Non-pigmented ciliary epithelial cell (primary cell): ENCODE measurements at places on chromosomes 1 and 21.

DNA sequence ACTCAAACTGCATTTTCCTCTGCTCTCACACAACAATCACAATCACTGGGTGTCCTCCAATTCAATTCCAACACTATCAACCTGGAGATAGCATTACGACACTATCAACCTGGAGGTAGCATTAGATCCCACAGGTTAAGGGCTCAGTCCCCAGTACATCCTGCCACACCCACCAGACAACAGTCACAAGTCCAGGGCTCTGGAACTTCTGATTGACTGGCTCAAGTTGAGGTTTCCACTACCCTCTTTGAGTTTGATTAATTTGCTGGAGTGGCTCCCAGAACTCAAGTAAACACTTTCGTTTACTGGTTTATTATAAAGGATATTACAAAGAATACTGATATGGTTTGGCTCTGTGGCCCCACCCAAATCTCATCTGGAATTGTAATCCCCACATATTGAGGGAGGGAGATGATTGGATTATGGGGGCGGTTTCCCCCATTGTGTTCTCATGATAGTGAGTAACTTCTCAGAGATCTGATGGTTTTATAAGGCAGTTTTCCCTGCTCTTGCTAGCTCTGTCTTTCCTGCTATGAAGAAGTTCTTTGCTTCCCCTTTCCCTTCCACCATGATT is 49.6 kb upstream of the ARHGAP29 start:
- DNase-seq: no peak

DNA sequence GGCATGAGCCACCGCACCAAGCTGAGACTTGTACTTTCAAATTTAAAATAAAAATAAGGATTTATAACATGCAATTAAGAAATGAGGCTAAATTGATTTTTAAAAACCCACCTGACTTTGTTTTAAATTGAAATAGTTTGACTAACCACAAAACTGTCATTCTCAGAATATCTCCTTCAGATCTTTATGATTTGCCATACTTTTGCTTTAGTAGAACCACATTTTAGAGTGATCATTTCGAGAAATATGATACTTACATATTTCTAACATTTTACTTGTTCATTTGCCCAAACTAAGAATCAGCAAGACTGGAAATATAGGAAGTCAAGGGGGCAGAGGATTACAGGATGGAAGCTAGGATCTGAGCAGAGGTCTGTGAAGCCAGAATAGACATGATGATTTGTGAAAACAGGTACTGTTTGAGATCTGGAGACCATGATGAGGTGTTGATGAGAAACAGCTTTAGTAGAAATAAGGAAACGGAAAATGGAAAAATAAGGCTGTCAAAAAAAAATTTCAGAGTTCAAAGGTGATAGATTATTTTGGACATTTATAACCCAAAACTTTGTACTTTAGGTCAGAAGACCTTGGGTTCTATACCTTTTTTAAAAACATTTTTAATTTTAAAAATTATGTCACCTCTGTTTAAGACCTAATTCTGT is 44.8 kb downstream of the GIPC2 start:
- DNase-seq: no peak

- no peak for DNase-seq
These were observed 837 bp downstream of the FOXD3 start for GRCh38 chr1:63322944-63323864.

GRCh38 chr1:115811140-115811828 is 29.6 kb downstream of the NHLH2 start:
- no peak for DNase-seq

DNA sequence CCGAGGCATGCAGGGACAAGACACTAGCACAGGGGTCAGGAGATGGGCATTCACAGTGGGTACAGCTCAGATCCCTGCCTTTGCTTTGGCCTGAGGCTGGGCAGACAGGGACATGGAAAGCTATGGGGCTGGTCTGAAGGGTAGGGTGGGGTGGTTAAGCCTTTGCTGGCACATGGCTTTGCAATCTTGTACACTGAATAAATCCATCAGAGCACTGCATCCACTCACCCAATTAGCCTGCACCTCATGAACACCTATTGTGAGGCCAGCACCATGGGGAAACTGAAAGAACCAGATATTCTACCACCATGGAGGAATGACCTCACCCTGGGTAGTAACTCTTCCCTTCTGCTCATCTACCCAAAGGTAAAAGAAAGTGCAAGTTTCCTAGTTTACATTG is 199.6 kb upstream of the LMO4 start:
- no peak for DNase-seq

- no peak for DNase-seq
These were observed 8.3 kb downstream of the IL20 start for GRCh38 chr1:206873603-206874188.

GRCh38 chr1:156931974-156932710 is 11.7 kb downstream of the LRRC71 start:
- no peak for DNase-seq

DNA sequence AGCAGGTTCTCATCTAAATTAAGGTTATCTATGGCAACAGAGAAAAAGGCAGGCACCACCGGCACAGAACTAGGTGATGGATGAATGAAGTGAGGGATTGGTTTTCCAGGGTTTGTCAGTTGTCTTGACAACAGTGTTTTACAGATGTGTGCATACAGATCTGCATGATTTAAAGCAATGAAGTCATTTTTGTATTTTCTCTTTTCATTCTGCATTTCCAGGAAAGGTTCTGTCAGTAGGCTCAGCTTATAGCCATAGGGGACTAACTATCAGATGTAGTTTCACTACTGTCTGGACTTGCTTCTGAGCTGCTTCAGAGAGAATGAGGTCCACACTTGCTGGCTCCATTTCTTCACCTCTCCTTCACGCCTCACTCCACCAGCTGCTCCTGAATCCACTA is 98.2 kb upstream of the LMO4 start:
- no peak for DNase-seq

DNA sequence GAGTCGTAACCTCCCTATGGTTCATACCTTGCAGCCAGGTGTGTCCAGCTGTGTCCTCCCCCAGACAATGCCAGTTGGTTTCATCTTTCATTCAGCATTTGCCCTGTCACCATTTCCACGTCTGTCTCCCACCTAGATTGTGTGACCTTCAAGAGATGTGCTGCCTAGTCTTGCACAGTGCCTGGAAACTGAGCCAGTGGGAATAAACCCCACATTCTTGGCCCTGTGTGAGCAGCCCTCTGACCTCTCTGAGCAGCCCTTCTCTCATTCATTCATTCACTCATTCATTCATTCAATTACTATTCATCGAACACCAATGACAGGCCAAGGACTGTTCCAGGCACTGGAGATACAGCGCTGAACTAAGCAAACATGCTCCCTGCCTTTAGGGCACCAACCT is 115.7 kb downstream of the GRIK3 start:
- no peak for DNase-seq

DNA sequence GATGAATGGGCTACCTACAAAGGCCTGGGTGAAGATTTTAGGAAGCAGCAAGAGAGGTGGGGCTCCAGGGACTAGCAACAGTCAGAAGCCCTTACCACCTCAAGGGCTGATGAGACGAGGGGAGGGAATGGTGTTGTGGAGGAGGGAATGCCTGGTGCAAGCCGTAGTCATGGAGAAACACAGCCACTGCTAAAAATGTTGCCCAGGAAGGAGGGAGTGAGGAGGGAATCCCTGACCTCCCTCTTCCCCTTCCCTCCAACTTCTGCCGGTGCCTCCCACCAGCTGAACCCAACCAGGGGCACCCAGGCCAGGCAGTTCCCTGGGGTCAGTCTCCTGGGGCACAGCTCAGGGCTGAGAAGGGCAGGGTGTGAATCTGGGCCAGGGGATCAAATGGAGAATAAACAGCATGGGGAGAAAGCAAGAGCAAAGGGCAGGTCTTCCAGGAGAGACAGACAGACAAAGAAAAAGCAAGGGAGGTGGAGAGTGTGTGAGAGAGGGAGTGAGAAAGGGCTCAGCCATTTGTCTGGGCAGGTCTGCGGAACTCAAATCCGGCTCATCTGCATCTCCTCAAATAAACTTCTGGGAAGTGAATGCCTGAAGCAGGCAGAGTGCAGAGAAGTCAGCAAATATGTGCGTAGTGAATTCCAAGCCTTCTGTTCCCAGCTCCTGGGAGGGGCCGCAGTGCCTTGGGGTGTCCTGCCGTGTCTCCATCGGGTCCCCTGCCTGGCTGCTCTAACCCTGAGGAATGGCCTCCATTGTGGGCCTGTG is 27.1 kb upstream of the POU3F1 start:
- DNase-seq: no peak

GRCh38 chr1:61120246-61120840 is 38.0 kb downstream of the NFIA start:
- no peak for DNase-seq

DNA sequence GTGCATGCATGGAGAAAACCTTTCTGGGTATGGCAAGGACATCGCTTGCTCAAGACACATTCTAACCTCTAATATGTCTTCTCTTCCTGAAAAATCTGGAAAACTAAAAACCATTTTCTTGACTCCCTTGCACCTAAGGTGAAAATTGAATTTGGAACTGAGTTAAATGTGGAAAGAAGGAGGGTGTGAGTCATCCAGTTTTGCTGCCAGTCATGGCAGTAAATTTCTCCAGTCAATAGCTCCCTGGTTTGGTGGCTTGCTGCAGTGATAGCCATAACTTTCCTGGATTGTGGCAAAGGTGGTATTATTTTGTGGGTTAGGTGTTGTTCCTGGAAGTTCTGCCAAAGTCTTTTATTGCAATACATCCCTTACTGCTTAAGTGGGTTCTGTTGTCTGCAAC is 2.5 kb downstream of the ZCCHC17 start:
- no peak for DNase-seq

DNA sequence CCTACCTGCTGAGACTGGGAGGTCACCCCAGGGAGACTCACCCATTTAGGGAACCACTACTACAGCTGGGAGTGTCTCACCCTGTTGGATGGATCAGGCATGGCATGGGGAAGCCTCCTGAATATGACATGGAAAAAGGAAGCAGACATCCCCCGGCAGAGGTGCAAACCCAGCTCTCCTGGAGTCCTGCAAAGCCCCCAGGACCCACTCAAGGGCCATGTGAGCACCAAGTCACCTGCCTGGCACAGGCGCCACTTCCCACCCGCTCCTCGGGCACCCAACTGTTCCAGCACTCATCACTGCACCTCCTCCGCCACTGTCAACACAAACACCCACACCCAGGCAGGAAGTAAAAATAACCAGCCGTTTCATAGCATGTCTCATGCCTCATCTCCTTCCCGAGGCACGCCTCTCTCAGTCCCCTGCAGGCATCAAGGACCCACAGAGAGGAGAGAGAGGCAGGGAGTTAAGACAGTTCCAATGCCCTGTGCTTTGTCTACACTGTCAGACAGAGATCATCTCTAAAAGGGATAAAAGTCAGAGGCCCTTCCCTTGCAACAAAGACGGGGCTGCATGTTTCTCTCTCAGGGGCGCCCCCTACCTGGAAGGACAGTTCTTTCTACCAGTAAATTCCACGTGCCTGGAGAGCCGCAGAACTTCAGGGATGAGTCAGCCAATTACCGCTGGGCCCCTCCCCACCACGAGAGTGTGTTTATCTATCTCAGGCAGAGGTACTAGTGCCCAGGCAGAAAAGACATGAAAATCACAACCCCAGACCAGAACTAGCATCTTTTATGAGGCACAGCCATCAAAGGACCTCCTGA is 150.1 kb upstream of the SOD1 start:
- no peak for DNase-seq

DNA sequence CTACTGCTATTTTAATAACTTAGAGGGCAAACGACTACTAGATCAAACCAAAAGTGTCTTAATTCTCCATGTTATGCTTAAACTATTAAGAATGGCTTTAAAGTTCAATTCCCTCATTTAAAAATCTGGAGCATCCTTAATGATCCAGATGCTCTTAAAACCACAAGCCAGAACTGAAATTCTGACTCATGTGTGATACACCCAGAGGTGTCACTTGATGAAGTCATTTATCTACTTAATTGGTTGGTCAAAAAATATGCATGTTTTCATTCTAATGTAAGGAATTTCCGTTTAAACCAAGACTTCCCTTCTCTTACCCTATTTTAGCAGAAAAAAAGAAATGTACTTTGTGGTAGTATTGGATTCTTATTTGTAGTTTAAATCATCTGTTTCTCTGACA is 1261.2 kb upstream of the B3GALT2 start:
- no peak for DNase-seq

GRCh38 chr1:112070677-112071076 is 81.2 kb upstream of the KCND3 start:
- no peak for DNase-seq

- DNase-seq: no peak
These were observed 268.7 kb downstream of the OLFM3 start for GRCh38 chr1:101728029-101728428.

GRCh38 chr1:107820801-107821200 is 144.2 kb downstream of the VAV3 start:
- no peak for DNase-seq

- no peak for DNase-seq
These were observed 10.8 kb upstream of the BCAR3 start for GRCh38 chr1:93692451-93692861.

DNA sequence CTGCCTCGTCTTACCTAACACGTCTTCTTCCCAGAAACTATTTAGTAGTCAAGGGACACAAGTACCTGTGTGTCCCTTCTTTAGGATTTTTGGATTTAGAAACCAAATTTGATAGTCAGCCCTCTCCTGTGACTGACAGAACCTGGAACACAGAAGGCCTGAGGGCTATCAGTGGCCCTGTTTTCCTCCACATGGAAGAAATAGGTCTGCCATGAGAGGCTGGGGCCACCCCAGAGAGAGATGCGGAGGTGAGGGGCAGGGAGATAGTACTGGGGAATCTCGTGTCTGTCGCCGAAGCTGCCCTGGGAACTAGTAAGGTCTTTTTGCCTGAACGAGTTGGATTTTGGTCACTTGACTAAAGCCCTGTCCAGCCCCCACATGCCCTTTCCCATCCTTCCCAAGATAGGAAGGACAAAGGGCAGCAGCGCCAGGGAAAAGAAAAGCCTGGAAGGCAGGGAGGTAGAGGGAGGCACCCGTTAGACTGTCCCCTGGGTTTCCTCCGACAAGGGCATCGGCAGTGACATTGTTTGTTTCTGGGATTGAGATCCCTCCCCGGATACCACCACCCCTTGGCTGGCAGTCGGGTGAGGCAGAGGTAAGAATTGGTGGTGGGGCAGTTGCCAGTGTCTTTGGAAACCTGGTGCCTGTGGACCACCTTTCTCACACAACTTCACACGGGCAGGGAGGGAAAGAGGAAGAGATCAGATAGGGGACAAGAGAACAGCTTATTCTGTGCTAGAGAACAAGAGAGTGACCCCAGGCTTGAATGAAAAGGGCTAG is 19.8 kb downstream of the SMIM12 start:
- DNase-seq: no peak

DNA sequence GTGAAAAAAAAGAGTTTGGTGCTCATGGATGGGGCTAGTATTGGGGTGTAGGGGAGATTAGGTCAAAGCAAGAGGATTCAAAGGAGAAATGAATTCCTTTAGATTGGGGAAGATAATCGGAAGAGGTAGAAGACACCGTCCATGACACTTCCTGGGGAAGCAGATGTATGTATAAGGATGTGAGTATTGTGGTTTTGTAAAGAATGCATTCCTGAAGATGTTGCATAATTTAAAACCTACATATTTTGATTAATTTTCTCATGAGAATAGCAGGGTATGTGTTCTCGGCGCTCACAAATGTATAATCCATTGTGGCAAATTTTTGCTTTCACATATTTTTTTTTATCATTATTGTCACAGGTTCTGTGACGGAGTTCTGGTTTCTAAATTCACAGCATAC is 5.5 kb upstream of the LGALS8 start:
- DNase-seq: no peak

- no peak for DNase-seq
These were observed 134.5 kb downstream of the HHIPL2 start for GRCh38 chr1:222413436-222413835.

GRCh38 chr1:109394591-109395281 is 3.0 kb downstream of the SORT1 start:
- DNase-seq: no peak
